ENCODE measurements at places on chromosomes 11 and 22.
A peak's percentile ranks its signal among the peaks of the same experiment; 100 is the strongest.

DNA sequence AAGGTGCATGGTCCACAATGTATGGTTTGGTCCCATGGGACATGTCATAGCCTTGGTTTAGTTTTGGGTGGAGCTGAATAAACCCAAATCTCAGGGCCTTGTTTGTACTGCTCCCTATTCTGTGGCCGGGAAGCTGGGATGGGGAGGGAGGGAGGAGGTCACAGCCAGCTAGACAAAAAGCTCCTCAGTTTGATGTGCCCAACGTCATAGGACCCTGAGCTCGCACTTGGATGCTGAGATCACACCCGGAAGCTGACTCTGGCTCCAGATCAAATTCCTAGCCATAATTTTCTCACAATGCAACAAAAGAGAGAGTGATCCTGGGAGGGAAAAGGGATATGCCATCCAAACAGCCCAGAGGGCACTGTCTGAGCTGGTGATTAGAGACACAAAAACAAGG lies 1.5 kb downstream of the HSPB2 start:
- DNase-seq = no peak

DNA sequence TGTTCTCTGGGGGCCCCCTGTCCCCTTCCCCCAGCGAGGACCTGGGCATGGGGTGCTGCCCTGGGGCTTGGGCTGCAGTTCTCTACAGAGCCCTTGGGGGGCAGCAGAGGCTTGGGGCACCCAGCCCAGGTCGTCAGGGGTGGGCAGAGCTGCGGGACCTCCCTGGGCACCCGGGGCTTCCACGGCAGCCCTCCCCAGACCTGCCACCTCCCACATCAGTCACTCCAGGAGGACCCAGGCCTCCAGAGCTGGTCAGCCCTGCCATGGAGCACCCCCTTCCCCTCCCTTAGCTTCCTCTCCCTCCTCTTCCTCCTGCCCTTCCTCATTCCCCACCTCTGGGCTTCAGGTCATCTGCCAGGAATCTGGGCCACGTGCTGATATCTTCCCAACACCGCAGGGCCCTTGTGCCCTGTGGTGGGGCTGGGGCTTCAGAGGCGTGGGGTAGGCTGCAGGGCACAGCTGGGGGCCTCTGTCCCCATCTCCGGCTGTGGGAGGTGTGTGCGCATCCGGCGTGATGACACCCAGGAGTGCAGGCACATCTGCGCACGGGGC lies 5.8 kb downstream of the TSPAN4 start:
- peak; percentile 72 for DNase-seq

- DNase-seq = no peak
These were observed 2069.3 kb upstream of the RAG2 start for GRCh38 chr11:38667359-38667758.

GRCh38 chr11:44854086-44854485 lies 96.6 kb downstream of the TP53I11 start:
- DNase-seq = no peak

GRCh38 chr11:33974804-33975203 lies 76.7 kb upstream of the CAPRIN1 start:
- DNase-seq = no peak

- DNase-seq = no peak
These were observed 90.2 kb upstream of the GAL start for GRCh38 chr11:68594123-68594522.

DNA sequence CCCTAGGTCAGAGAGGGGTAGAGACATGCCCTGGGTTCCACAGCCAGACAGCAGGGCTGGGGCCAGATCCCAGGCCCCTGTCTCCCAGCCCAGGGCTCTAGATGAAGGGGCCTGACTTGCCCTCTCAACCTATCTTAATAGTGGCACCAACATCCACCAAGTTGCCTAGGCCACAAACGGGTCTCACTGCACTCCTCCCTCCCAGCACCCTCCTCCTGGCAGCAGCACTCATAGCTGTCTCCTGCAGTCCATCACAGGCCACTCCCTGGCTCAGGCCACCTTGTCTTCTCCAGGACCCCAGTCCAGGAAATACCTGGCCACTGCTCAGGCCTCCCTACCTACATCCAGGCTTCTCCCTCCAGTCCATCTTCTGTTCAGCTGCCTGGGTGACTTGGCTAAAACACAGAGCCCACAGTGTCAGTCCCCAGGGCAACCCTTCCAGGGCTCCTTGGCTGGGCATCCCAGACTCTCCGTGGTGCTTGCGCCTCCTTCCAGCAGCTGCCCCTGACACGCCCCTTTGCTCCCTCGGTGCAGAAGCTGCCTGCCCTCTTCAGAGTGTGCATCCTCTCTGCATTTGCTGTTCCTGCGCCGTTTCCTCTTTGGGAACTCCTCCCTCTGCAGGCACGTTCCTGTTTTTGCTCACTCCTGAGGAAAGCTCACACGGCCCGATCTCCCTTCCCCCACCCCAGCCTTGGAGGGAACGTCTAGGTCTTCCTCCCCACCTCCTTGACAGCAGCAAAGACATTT lies 40.5 kb downstream of the LRRC32 start:
- DNase-seq = peak; percentile 25

GRCh38 chr11:123062892-123063825 lies 1.2 kb upstream of the HSPA8 start:
- no peak for DNase-seq

GRCh38 chr11:118786657-118787056 lies 4.3 kb downstream of the DDX6 start:
- no peak for DNase-seq

GRCh38 chr11:13826505-13827278 lies 135.8 kb upstream of the SPON1 start:
- no peak for DNase-seq

GRCh38 chr22:35444685-35445399 lies 44.9 kb downstream of the MCM5 start:
- no peak for DNase-seq

DNA sequence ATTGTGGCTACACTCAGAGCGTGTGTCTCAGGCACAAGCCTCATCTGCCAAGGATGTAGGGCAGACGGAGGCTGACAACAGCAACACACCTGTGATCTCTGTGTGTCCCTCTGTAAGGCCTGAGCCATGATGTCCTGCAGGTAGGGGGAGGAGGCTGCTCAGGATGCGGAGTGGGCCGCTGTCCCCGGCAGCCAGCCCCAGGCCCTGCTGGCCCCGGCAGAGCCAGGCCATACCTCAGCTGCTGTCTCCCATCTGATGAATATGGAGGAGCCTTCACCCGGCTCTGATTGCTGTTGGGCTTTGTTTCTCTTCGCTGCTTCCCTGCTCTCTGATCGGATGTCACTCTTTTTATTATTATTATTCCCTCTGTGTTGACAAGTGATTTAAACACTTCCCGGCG lies 83.6 kb upstream of the NCAM1 start:
- no peak for DNase-seq

DNA sequence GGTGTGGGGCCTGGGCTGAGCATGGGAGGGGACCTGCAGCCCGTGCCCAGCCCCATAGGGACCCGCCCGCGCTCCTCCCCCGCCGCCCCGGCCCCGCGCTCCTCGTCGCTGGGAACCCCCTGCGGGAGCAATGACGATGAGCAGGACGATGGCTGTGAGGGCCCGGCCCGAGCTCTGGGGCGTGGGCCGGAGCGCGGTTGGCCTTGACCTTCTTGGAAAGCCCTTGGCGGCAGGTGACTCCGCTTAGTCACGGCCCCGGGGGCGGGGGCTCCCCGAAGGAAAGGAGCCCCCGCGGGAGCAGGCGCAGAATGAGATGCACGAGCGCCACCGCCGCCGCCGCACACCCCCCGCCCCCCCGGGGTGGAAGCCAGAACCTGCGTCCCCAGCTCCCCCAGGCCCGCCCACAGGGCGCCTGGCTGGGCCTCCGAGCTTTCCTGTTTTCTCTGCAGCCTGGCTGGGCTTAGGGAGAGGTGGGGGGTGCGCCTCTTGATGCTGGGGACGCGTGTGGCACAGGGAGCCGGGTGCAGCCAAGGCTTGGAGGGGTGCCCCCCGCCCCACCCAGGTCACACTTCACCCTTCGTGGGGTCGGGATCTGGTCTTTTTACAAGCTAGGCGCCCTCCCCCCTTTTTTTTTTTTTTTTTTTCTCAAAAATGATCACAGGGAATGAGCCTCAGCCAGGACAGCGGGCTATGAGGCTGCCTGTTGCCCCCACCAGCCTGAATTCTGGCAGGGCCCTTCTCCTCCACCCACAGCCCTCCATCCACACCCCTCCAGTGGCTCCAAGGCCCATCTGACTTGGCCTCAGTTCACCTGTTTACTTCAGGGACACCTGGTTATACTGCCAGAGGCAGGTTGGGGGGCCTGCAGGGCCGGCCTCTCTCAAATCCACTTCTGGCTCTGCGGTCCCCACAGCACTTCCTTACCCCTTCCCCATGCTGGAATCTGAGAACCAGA lies 17.9 kb downstream of the CRELD2 start:
- DNase-seq = peak; percentile 99
